ENCODE measurements at places on chromosomes 3 and 15.

GRCh38 chr3:155960060-155960459 is 89.6 kb downstream of the GMPS start:
- DNase-seq: no peak

DNA sequence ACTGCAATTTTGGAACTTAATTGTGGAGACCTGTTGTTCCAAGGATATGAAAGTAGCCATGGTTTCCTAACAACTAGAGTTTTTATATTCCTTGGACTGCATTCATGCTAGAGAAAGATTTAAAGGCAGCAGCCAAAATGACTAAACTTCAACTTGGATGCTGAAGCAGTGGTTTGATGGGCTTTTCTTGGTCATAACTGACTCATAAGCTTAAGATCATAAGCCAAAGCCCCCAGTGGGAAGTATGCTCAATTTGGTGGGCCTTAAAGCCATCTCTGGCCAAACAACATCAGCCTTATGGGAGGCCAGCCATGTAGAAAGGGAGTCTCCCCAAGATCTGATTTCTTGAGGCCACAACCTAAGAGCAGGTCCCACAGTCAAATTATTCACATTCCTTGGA is 80.2 kb downstream of the ZNF280D start:
- no peak for DNase-seq

GRCh38 chr3:126270145-126270811 is 86.9 kb downstream of the KLF15 start:
- DNase-seq: no peak

- no peak for DNase-seq
These were observed 37.7 kb downstream of the PCSK6 start for GRCh38 chr15:101451846-101452245.

- no peak for DNase-seq
These were observed 5.0 kb downstream of the NUDT16 start for GRCh38 chr3:131386429-131387165.

DNA sequence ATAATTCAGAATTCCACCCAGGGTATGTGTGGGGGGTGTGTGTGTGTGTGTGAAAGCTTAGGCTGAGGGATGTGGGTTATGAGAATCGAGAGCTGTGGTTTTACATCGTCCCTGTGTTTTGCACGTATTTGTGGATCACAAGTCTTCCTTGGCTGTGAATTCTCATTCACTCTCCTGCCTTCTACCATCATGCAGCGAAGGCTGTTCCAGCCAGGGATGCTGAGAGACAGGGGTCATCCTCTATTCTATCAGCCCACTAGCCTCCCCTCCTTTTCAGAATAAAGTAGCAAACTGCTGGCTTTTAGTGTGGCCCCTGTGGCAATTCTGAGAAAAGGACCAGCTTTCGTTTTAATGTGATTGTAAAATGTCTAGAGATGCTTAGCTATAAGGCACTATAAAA is 460.6 kb upstream of the NR2F2 start:
- no peak for DNase-seq

DNA sequence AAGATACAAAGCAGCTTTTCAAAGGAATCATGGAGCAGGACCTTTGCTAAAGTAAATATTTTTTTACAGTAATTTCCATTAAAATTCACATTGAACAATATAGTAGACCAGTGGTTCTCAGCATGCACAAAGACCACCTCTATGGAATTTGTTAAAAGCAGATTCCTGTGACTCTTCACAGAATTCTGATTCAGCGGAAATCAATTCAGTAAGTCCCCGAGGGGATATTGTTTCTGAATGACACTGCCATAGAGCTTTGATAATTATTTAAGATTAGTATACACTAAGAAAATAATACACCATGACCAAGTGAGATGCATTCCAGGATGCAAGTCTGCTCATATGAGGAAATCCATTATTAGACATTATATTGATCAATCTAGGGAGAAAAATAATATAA is 161.9 kb upstream of the TNIK start:
- DNase-seq: no peak

GRCh38 chr15:96183514-96183850 is 147.0 kb upstream of the NR2F2 start:
- DNase-seq: no peak

DNA sequence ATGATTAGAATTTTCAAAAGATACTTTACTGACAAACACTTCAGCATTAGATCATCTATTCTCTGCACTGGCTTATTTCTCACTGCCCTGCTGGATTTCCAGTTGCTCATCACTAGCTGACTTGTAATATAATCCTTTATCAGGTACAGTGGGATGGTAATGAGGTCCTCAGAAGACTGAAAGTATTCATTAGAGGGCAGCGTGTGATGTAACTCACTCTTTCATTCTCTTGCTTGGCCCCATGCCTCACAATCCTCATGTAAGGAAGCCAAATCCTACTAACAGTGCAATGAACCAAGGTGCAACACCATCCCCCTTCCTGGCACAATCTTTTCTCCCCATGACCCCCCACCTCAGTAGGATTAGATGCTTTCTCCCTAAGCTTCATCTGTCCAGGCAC is 289.9 kb downstream of the CTNNB1 start:
- DNase-seq: no peak

DNA sequence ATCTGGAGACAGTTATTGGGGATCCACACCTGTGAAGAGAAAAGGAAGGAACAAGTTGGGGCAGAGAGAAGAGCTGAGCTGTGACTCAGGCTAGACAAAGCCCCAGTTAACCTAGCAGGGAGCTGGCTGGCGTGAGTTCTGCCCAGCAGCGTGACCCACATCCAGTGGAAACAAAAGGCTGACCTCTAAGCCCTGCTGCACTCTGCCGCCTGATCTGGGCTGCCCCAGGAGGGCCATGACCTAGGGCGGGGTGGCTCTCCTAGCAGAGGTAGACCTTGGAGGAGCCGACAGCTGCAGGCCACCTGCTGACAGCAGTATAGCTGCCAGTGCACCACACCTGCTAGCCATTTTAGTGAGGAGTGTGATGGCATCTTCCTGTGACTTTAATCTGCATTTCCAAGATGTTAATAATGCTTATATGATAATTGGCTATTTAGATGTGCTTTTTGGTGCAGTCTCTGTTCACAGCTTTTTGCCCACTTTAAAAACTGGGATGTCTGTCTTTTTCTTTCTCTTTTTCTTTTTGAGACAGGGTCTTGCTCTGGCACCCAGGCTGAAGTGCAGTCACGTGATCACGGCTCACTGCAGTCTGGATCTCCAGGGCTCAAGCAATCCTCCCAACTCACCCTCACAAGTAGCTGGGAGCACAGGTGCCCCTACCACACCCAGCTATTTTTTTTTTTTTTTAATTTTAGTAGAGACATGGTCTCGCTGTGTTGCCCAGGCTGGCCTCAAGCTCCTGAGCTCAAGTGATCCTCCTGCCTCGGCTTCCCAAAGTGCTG is 78.1 kb downstream of the LSM3 start:
- no peak for DNase-seq

GRCh38 chr15:96586901-96587300 is 256.4 kb downstream of the NR2F2 start:
- no peak for DNase-seq

DNA sequence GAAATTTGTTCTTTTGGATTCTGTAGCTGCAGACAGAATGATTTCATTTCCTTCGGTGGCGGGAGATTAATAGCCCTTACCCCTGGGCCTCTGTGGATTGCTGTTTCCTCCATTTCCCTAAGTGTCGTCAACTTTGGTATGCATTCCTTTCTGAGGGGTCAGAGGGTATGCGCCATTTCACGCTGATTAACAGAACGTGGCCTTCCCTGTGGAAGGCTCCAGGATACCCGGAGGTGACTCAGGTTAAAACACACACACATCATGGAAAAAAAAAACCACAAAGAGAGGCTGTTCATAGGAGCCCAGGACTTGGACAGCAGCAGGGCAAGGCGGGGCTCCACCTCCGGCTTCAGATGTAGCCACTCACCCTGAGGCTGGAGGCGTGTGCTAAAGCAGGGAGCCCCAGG is 51.9 kb downstream of the EPHB1 start:
- no peak for DNase-seq

DNA sequence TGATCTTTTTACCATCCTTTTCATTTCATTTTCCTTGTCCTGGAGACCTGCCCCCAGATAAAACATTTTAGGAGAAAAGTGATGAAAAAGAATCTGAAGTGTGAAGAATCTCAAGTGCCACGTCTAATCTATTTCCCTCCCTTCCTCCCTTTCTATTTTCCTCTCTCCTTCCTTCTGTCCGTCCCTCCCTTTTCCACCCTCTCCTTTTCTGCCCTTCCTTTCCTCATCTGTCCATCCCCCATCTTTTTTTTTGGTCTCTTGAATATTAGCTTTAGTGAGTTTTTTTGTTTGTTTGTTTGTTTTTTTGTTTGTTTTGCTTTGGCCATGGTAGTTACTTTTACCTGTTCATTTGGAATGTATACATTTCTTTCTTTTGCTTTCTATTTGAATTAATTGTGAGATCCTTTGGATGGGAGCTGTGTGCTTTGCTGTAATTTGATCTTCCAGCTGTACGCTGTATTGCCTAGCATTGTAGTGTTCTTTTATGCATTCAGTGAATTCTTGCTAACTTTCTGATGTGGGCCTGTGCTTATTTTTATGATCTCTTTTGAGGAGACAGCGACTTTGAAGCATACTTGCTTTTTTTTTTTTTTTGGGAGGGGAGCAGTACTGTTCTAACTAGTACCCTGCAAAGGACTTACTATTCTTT is 19.2 kb downstream of the CDIN1 start:
- DNase-seq: no peak
